T1000 (cell line): ENCODE measurements at places on chromosomes 3 and 15.

GRCh38 chr3:28564211-28564610, 215.6 kb upstream of the AZI2 start:
- no peak for DNase-seq

DNA sequence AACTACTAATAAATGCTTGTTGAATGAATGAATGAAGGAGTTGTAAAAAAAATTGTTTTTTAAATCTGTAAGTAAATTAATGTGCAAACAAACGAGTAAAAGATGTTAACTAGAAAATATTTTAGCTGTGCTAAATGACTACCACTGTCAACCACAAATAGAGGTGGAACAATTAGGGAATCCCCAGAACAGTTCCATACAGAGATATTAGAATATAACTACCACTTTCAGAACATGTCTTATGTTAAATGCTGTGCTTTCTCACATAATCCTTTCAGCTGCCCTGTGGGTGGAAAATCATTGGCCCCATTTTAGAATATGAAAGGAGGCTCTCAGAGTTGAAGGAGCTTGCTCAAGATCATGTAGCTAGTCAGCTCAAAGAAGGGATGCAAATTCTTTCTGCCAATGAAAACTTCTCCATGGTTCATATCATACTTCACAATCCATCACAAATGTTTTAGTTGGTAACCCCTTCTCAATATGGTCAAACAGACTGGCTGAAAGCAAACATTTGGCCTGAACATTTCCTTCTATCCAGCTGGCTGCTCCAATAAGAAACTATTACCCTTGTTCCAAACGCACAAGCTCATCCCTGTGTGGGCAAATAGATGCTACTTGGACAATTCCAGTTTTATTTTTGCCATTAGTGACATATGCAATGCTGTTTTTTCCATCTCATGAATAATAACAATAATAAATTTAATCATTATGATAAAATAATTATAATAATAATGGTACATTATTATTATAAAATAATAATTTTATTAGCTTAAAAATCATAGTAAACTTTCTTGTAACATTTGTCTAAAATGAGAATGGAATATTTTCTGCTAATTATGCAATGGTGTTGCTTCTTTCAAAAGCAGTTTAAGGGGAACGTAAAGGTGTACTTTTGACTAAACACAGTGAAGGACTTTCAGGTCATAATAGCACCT, 290.4 kb upstream of the STT3B start:
- no peak for DNase-seq

GRCh38 chr3:153970047-153970446, 151.1 kb upstream of the ARHGEF26 start:
- DNase-seq = no peak

DNA sequence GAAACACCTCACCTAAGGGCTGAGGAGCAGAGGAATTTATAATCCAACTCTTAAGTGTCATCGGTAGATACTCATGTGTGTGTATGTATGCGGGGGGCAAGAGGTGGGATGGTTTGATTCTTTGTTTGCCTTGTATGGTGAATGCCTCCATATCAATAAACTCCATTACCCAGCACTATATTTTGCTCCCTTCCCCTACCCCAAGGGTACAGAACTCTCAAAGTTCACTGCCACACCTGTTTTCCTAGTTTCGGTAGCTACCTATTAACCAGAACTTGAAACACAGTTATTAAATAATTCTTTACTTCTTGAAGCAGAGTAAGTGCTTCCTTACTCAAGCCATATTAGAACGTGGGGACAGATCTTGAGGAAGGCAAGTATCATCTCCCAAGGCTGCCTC, 400.8 kb upstream of the SUCLG2 start:
- DNase-seq = no peak

DNA sequence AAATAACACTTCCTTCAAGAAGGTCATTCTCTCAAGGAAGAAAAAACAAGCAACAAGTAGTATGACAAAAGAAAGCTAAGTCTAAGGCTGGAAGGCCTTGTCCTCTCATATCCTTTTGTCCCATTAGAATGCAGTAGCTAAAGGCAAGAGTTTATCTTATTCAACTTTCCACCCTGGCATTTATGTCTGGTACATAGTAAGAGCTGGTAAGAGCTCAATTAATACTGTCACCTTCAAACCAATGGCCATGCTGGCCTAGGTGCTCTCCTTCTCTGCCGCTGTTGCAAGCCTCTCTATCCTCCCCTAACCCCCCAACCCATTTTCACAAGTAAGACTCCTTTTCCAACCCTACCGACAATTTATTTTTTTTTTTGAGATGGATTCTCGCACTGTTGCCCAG, 81.9 kb downstream of the LRRFIP2 start:
- no peak for DNase-seq

DNA sequence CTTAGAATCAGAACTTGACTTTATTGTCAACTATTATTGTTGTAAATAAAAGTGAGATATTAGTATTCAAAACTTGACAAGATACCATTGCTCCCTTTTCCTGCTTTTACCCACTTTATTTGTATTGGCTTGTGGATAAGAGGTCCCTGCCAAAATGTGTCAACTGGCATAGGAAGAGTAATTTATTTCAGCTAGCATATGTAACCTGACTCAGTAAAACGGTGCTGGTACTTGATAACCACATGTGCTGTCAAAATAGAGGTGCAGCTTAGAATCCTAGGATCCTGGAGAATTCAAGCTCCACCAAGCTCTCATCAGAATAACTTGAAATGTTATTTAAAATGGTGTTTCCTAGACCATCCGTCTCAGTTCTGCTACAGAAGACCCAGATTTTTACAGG, 90.2 kb upstream of the TGFBR2 start:
- DNase-seq = no peak

DNA sequence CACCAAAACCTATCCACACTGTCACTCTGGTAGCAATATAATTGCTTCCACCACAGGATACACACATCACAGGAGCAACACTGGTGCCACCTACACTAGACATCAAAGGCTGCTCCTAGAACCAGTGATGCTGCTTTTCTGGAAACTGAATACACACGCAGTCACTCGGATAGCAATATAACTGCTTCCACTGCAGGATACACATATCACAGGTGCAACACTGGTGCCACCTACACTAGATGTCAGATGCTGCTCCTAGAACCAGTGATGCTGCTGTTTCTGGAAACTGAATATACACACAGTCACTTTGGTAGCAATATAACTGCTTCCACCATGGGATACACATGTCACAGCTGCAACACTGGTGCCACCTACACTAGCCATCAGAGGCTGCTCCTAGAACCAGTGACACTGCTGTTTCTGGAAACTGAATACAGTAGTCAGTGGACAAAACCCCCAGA, 6.9 kb upstream of the TNFSF10 start:
- no peak for DNase-seq

DNA sequence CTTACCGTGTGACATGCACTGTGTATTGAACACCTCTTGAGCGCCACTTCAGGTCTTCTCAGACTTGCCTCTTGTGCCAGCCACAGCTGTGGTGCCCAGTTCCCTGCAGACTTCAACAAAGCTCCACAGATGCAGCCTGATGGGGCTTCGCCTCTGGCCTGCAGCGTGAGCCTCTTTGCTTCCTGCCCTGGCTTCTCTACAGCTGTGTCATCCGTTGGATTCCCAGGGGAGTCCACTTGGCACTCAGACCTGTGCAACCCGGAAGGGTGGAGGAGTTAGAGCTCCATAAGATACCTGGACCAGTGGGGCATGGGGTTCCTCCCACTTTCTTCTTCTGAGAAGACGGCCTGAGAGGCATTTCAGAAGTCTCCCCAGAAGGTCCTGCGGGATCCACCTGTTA, 57.7 kb upstream of the BNIP2 start:
- DNase-seq = no peak

GRCh38 chr3:186663361-186664118, 2.3 kb upstream of the HRG start:
- no peak for DNase-seq

- peak; percentile 81 for DNase-seq
Observed at GRCh38 chr3:177478170-177478867, 281.0 kb upstream of the TBL1XR1 start.

- no peak for DNase-seq
Observed at GRCh38 chr15:27017168-27017809, 46.3 kb downstream of the GABRG3 start.

GRCh38 chr3:122081543-122082247, 26.5 kb downstream of the CD86 start:
- DNase-seq = no peak

GRCh38 chr3:133466531-133467386, 66.9 kb downstream of the BFSP2 start:
- DNase-seq = no peak

DNA sequence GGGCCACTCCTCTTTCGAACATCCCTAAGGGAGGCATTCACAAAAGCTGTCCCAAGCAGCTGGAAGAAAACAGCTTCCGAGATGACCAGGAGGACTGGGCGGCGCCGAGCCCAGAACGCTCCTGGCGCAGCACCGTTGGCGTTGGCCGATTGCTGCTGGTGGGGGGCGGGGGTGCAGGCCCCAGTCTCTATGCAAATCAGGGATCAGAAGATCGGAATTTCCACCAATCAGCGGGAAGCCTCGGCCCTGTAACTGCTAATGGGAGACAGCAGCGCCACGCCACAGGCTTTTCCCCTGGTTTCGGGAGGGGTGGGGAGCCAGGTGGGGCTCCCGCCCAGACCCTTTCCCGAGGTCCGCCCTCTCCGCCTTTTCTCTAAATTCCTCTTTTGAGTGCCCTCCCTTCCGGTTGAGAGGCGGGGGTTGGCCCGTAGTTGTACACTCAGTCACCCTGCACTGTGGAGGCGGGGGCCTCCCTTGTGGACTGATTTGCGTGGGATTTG, 27.0 kb downstream of the HMCES start:
- DNase-seq = no peak

GRCh38 chr3:98645039-98645438, 51.6 kb upstream of the CPOX start:
- DNase-seq = no peak
